Activated CD4-positive, alpha-beta memory T cell treated with anti-CD3 and anti-CD28 coated beads for 36 hours (primary cell): ENCODE measurements at places on chromosomes 1 and 21. TPM values are rescaled to one million over a fixed set of nuclear protein-coding genes. Genes with fewer than 3 reads are reported as not detected.

GRCh38 chr1:58992643-58993042 lies 208.8 kb upstream of the JUN start:
- no peak overlapping the region for H3K27ac ChIP-seq
- peaks cover 2% of the 10 kb centered on the region for H3K27me3 ChIP-seq
- H3K4me3 ChIP-seq = no peak overlapping the region
- H3K4me1 ChIP-seq = peaks cover 4% of the 10 kb centered on the region
- no peak for DNase-seq
- H3K36me3 ChIP-seq = no peaks in the 10 kb centered on the region

DNA sequence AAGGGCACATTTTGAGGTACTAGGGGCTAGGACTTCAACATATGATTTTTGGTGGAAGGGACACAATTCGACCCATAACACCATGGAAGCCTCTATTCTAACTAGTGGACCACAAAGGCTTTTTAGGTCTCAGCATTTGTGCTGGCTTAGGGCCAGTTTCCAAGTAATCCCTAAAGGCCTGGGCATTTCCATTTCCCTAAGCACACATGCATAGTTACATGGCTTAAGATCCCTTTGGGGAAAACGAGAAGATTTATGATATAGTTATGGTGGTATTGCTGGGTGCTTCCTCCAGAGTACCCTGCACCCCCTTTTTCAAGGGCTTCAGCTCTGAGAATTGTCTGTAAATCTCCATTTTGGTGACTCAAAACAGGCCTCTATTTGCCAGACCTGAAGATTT lies 28.2 kb upstream of the TMEM54 start:
- H3K36me3 ChIP-seq = no peaks in the 10 kb centered on the region
- H3K4me3 ChIP-seq = no peak overlapping the region
- H3K27me3 ChIP-seq = peaks cover 21% of the 10 kb centered on the region
- no peak for DNase-seq
- H3K27ac ChIP-seq = no peak overlapping the region

The S100A8 gene
- total RNA-seq = not detected

- no peak for DNase-seq
- no peaks in the 10 kb centered on the region for H3K4me1 ChIP-seq
- H3K4me3 ChIP-seq = no peak overlapping the region
- H3K27me3 ChIP-seq = peaks cover 5% of the 10 kb centered on the region
- no peak overlapping the region for H3K27ac ChIP-seq
Measured at GRCh38 chr1:221069986-221070385, 190.7 kb downstream of the HLX start.

- no peaks in the 10 kb centered on the region for H3K36me3 ChIP-seq
- H3K4me1 ChIP-seq = peaks cover 11% of the 10 kb centered on the region
- DNase-seq = no peak
- no peak overlapping the region for H3K4me3 ChIP-seq
- no peak overlapping the region for H3K27ac ChIP-seq
Measured at GRCh38 chr21:46148106-46148505, 7.3 kb downstream of the FTCD start.

DNA sequence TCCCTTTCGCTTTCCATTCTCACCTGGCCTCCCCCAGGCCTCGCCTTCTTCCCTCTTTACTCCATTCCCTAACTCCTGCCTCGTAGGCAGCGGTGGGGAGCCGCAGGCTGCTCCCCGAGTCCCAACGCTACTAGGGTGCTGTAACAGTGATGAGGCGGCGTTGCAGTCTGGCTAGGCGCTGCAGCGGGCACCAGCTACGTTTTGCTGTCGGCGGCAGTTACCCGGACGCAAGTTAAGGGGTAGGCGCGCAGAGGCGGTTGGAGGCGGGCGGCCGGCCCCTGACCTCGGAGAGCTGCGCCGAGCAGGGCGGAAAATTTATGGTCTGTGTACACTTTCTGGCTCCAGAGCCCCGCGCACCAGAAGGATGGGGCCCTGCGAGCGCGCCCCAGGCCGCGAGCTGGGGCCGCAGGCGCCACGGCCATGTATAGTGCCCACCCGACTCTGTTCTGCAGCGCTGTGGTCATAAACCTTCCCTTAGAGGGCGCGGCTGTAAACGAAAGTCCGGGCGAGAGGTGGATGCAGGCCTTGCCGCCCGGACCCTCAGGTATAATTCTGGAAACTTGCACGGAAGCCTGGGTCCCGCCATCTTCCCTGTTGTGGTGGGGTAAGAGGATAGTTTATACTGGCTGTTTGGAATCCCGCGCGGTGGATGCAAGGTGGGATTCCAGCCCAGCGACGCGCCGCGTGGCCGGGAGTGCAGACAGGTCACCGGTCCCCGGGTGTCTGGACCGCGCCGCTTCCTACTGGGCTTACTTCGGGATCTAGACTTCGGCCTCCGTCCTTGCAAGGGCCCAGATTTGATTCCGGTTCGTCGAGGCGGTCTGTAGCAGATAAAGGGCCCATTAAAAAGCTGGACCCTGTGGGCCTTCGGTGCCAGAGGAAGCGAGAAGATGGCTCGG lies 15.0 kb downstream of the HLX start:
- H3K27me3 ChIP-seq = peaks cover 56% of the 10 kb centered on the region
- no peak overlapping the region for H3K27ac ChIP-seq
- no peaks in the 10 kb centered on the region for H3K36me3 ChIP-seq

The LCE6A gene
- total RNA-seq = not detected

GRCh38 chr1:210551899-210552298 lies 223.2 kb downstream of the HHAT start:
- H3K27ac ChIP-seq = no peak overlapping the region
- H3K27me3 ChIP-seq = no peaks in the 10 kb centered on the region
- H3K36me3 ChIP-seq = no peaks in the 10 kb centered on the region
- no peak overlapping the region for H3K4me3 ChIP-seq

GRCh38 chr1:17340358-17340757 lies 31.6 kb upstream of the PADI6 start:
- no peak overlapping the region for H3K4me3 ChIP-seq
- H3K27me3 ChIP-seq = peaks cover 7% of the 10 kb centered on the region
- no peaks in the 10 kb centered on the region for H3K36me3 ChIP-seq
- no peak for DNase-seq
- no peaks in the 10 kb centered on the region for H3K4me1 ChIP-seq
- no peak overlapping the region for H3K27ac ChIP-seq

The SYT14 gene
- not detected for total RNA-seq

DNA sequence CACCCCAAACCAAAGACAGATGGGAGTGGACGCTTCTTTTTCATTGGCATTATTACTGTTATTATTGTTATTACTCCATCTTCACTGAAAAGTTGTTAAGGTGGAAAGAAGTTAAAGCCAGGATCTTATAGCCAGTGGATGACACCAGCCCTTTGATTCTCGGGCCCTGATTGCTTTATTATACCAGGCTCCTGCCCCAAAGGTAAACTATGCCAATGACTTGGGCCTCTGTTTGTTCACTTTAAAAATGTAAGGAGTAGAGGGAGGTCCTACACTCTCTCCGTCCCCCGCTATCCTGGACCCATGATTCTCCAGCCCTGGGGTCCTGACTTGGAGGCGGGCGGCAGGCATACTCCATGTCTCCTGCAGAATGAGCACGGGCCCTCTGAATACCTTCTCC lies 106.8 kb downstream of the TOMM20 start:
- DNase-seq = no peak

DNA sequence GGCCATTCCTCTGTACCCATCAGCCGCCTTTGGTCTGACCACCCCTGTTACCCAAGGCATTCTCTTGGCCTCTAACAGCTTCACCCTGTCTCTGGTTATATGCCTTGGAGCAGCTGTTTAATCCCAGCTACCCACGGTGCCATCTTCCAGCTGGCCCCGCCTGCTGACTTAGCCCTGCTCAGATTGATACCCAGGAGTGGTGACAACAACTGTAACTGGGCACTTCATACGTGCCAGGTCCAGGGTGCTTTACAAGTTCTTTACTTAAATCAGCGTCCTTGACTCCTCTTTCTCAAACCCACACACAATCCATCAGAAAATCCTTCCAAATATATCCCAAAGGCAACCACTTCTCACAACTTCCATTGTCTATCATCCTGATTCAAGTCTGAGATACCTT lies 37.2 kb upstream of the HMGB4 start:
- H3K27ac ChIP-seq = no peak overlapping the region
- H3K36me3 ChIP-seq = no peaks in the 10 kb centered on the region
- H3K4me3 ChIP-seq = no peak overlapping the region
- H3K27me3 ChIP-seq = peaks cover 22% of the 10 kb centered on the region
- no peaks in the 10 kb centered on the region for H3K4me1 ChIP-seq

DNA sequence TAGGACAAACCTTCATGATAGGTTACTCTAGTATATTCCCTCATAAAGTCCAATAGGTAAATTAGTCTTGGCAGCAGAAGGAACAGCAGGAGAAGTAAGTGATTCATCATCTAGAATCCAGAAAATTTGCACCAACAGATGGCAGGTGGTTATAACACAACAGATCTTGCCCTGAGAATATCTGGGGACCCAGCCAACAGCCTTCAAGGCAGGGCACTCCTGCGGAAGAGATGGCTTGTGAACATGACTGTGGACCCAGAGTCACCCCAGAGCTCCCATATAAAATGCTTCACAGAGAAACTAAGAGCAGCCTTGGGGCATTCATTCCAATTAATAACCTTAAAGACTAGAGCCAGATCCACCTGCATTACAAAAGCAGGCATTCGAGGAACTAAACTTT lies 7.9 kb upstream of the PLA2G2C start:
- no peak for DNase-seq
- no peak overlapping the region for H3K4me3 ChIP-seq
- no peak overlapping the region for H3K27ac ChIP-seq
- no peaks in the 10 kb centered on the region for H3K36me3 ChIP-seq

GRCh38 chr1:202176949-202177927 lies 16.4 kb upstream of the LGR6 start:
- DNase-seq = no peak
- no peaks in the 10 kb centered on the region for H3K36me3 ChIP-seq
- H3K27me3 ChIP-seq = no peaks in the 10 kb centered on the region
- no peaks in the 10 kb centered on the region for H3K4me1 ChIP-seq

GRCh38 chr1:84020151-84020550 lies 21.2 kb upstream of the TTLL7 start:
- no peak overlapping the region for H3K27ac ChIP-seq
- H3K4me1 ChIP-seq = no peaks in the 10 kb centered on the region
- no peaks in the 10 kb centered on the region for H3K36me3 ChIP-seq

DNA sequence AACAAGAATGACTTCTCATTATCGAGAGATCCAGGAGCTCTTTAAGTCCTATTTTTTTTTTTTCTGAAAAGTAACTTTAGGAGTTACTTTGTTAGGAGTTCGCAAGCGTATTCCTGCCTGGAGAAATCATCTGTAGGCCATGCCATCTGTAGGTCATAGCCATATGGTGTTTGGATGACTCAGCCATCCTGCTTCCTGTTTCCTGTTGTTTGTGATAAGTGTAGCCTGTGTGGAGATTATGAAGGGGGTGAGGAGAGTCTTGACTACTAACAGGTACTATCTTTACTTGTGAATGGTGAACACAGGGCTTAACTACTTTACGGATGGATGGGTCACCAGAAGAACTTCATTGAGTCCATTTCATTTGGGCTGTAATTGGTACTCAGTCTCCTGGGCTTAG lies 327.2 kb downstream of the PTPRU start:
- no peak overlapping the region for H3K27ac ChIP-seq
- peaks cover 10% of the 10 kb centered on the region for H3K36me3 ChIP-seq
- H3K27me3 ChIP-seq = peaks cover 10% of the 10 kb centered on the region
- no peak overlapping the region for H3K4me3 ChIP-seq
- no peaks in the 10 kb centered on the region for H3K4me1 ChIP-seq
- no peak for DNase-seq
